Muscle of arm (tissue), 14 donors: ENCODE measurements at places on chromosomes 11 and 22. TPM values are rescaled to one million over a fixed set of nuclear protein-coding genes. Genes with fewer than 3 reads are reported as not detected.

DNA sequence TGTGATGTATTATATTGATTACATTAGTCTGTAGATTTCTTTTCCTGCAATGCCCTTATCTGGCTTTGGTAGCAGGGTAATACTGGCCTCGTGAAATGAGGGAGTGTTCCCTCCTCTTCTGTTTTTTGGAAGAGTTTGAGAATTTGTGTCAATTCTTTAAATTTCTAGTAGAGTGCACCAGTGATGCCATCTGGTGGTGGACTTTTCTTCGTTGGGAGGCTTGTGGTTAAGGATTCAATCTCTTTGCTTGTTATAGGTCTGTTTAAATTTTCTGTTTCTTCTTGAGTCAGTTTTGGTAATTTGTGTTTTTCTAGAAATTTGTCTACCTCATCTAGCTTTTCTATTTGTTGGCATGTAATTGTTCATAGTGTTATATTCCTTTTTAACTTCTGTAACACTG, 18.9 kb downstream of the SHANK3 start:
- DNase-seq, result no peak

DNA sequence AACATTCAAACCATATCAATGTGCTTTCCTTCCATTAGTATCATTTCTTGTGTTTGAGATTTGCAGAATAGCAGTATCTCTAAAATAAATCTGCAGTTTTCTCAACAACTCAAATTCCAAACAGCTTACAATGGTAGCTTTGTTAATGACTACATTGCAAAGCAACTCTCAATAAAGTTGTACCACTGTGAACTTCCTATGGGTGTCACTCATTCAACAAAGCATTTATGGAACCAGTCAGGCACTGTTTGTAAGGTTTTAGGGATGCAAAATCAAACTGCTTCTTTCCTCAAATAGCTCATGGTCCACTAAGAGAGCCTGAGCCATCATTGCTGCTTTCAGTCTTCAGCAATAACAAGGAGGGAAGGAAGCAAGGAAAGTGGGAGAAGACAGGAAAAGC, 91.0 kb downstream of the CCDC83 start:
- DNase-seq, result no peak

The SFI1 gene
- polyA plus RNA-seq, result 28.7 TPM

DNA sequence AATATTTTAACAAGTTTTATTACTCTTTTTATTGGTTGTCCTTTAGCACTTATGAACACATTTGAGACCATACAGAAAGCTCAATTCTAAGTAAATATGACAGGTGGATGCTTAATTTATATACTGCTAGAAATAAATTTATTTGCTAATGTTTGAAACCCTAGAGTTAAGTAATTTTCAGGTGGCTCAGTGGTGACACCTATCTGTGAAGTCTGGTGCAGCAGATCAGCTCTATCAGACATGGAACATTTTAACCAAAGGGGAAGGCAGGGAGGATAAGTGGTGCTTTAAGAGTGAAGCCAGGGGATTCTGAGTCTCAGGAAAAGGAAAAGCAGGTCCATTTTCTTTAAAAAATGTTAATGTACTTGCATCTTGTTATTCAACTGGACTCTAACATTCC, 175.8 kb downstream of the DSCAML1 start:
- no peak for DNase-seq

DNA sequence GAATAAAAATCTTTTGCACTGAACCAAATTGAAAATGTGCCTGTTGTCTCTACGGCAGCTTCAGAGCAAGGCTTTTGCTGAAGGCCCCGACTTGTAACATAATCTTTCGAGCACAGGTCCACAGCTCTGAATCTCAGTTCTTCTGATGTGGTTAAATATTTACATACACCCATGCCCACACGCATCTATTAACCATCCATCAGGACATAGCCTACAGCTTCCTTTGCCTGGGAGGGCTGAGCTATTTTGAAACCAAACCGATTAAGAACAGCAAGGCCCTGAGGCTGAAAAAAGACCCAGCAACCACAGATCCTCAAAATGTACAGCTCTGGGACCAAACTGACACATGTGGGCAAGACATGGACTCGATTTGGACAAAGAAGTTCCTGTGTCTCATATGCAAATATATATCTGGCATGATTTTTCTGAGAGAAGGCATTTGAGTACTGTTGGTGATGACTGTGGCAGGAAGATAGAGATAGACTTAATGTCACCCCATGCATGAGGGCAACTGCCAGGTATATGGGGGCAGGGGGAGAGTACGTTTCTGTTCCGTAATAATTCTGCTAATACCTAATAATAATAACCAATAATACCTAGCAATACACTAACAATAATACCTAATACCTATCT, 322.7 kb upstream of the PLET1 start:
- no peak for DNase-seq

GRCh38 chr11:828506-829175, 922 bp downstream of the CRACR2B start:
- no peak for DNase-seq

- no peak for DNase-seq
Measured at GRCh38 chr22:50262973-50263617, 1.6 kb upstream of the MAPK12 start.

The GRAMD4 gene
- polyA plus RNA-seq, result 12.7 TPM

The FGF19 gene
- polyA plus RNA-seq, result 2.5 TPM

The HTATIP2 gene
- 3.3 TPM for polyA plus RNA-seq
